SK-MEL-5 (cell line): ENCODE measurements at places on chromosomes 5 and 9.

GRCh38 chr9:124652615-124653393, 118.3 kb downstream of the NR6A1 start:
- peak; percentile 39 for DNase-seq

DNA sequence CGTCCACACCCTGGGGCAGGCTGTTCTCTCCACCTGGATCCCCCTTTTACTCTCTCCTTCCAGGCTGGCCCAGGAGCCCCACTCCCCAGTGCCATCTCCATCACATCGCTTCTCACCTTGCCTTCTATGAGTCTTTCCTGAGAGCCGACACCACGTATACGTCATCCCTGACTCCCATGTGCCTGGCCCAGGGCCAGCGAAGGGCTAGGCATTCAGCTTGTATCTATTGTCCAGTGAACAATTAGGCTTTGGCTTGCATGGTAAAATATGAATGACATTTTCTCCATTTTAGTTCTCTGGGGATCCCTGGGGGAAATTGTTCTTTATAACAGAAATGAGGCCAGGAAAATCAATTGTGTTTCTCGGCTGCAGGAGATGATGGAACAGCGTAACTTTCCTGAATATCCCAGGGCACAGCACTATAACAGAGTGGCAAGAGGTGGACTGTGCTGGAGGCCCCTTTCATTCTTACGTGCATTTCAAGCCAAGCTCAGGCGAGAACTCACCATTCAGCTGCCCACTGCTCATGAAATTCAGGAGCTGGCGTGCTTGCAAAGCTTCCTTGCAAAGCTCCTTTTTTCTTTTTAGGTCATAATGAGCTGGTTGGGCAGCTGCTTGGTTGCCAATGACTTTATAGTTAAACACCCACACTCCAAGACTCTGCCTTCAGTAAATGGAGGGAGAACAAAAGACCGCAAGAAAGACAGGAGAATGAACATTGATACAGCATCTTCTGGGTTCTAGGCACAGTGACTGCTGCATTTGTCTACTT, 37.7 kb downstream of the NSG2 start:
- DNase-seq, result no peak

GRCh38 chr5:56492812-56493211, 259.7 kb upstream of the ANKRD55 start:
- no peak for DNase-seq

DNA sequence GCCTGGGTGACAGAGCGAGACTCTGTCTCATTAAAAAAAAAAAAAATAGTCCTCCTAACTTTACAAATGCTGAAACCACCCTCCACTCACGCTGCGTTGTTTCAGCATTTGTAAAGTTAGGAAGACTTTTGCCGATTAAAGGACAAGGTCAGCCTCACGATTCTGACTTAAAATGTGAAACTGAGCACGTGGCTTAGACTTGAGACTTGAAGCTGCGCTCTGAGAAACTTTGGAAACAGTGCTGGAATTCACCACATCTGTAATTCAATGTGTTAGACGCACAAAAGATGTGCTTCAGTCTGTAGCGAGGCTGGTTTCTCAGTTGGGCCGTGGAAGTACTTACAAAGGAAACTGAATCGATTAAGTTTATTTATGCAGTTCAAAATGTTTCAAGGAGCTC, 25.0 kb upstream of the LAMC3 start:
- no peak for DNase-seq

- DNase-seq, result no peak
Measured at GRCh38 chr5:123444016-123444415, 20.8 kb upstream of the CEP120 start.

DNA sequence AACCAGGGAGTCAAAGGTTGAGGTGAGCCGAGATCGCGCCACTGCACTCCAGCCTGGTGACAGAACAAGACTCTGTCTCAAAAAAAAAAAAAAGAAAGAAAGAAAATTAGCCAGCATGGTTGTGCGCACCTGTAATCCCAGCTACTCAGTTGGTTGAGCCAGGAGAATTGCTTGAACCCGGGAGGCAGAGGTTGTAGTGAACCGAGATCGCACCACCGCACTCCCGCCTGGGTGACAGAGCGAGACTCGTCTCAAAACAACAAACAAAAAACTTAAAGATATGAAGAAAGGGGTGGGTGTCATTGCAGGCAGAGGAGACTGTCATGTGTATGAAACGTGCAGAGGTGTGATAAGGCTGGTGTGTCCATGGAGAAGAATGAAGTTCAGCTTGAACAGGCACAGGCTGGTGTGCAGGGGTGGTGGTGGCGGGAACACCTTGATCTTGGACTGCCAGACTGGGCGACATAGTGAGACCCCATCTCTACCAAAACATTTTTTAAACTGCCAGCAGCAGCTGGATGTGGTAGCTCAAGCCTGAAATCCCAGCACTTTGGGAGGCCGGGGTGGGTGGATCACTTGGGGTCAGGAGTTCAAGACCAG, 69.6 kb downstream of the UGCG start:
- DNase-seq, result no peak

DNA sequence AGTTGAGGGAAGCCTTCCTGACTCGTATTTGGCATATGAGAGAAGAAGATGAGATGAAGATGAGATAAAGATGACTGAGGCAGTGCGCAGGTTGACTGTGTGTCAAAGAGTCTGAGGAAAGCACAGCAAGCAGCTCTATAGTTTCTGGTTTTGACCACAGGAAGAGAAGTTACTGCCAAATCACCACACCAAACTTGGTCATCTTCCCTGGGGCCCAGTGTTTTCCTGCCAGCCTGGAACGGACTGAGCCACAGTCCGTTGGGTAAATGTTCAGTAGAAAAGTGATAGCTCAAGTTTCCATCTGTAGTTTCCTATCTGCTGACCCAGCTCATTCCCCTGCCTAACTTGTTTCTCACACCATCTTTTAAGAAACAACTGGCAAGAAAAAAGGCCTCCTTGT, 80.7 kb upstream of the ADAMTS19 start:
- DNase-seq, result no peak

DNA sequence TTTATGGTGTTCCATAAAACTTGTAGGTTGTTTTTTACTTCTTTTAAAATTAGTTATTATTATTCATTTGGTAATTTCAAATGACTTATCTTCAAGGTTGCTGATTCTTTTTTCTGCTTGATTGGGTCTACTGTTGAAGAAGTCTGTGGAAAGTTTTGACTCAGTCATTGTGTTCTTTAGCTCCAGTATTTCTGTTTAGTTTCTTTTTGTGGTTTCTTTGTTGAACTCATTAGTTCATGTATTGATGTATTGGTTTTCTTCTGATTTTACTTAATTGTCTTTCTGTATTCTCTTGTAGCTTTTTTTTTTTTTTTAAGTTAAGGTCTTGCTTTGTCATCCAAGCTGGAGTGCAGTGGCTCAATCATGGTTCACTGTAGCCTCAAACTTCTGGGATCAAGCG, 345.4 kb upstream of the MEF2C start:
- DNase-seq, result no peak

GRCh38 chr5:123099514-123100151, 10.6 kb downstream of the PRDM6 start:
- DNase-seq, result no peak

GRCh38 chr5:159324102-159324755, 6.1 kb downstream of the IL12B start:
- DNase-seq, result no peak

DNA sequence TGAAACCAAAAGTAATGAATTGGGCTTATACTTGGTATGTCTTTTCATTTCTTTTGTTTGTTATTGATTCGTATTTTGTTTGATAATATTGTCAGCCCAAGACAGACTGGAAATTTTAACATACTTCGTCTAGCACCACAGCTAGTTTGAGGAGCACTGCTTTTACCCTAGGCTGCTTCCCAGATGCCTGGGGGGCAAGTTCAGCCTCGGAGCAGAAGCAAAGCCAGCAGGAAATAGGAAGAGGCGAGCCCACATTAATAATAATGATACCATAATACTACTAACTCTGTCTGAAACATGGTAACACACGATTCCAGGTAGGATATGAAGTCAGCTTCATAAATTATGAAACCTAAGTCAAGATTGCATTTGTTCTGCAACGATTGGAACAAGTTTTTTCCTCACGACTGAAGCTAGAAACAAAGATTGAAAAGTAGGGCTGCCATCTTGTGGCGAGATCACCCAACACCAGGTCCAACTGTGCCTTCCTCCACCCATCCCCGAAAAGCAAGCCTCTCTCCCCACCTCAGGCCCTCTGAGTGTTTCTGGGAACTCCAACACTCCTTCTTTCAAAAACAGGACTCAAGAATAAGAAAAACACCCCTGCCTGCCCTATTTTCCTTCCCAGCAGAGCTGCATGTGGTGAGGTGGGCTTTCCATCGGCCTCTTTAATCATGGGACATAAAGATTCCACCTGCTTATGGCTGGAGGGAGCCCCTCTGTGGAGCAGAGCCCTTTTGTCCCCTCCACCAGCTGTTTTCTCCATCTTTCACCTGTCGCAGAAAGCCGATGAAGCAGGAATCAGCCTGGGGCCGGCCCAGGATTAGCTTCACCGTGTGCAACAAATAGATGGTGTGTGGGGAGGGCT, 236.4 kb downstream of the CAAP1 start:
- no peak for DNase-seq

GRCh38 chr5:41893074-41893851, 10.9 kb upstream of the RIMOC1 start:
- DNase-seq, result no peak

GRCh38 chr5:145237843-145238242, 597.3 kb downstream of the PRELID2 start:
- peak; percentile 78 for DNase-seq

GRCh38 chr5:147743012-147743411, 39.5 kb downstream of the JAKMIP2 start:
- DNase-seq, result no peak

DNA sequence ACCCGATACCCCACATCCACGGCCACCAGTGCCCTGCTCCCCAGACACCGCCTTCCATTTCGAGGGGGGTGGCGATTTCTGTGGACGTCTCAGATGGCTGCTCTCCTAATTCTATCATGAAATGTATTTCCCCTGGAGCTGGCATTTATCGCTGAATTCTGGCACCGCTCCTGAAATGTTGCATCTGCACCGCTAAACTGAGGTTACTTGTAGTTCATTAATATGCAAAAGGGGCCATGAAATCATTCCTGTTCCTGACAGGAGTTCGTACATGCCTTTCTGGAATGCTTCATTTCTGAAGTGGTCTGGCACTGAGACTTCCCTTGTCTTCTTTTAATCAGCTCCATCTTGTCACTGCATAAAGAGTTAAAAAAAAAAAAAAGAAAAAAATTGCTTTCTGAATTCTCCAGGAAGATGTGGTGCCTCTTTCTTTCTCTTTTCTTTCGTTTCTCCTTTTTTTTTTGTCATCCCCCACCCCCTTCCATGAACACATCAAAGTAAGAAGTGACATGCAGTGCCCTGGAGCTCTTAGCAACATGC, 97.7 kb upstream of the SMARCA2 start:
- no peak for DNase-seq

- DNase-seq, result no peak
Measured at GRCh38 chr9:75669721-75670120, 220.8 kb upstream of the PCSK5 start.

GRCh38 chr9:13128266-13128860, 151.1 kb downstream of the MPDZ start:
- no peak for DNase-seq

- peak; percentile 24 for DNase-seq
Measured at GRCh38 chr5:145925353-145925752, 11.0 kb upstream of the SH3RF2 start.

DNA sequence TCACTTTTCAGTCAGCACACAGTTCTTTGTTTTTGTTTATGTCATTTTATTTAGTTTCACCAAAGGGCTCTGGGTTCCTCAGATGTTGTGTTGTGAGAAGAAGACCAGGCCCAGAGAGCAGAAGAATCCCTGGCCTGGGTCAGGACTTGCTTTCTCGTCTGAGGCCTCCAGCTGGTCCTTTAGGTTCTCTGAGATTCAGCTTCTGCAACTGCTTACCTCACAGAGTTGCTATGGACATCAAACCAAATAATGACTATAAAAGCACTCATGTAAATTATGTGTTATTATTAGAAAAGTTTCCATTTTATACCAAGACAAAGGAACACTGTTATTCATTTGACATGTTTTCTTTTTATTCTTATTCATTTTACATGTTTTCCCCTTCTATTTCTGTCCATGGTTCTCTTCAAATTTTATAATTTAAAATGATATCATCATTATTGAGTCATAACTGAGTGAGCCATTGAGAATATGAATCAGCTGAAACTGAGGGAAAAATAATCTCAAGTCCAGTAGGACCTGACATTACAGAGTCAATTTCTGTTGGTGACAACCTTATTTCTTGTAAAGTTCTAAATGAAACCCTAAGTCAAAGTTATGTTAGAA, 44.0 kb upstream of the GLRX start:
- DNase-seq, result no peak

DNA sequence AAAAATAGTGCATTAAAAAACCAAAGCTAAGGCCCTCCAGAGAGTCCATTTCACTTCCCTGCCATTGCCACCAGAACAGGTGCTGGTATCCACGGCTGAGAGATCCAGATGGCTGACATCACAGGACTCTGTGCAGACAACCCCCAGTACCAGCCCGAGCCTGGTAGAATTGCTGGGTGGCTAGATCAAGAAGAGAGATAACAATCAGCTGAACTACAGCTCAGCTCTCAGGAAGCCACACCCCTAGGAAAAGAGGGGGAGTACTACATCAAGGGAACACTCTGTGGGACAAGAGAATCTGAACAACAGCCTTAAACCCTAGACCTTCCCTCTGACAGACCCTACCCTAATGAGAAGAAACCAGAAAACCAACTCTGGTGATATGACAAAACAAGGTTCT, 73.8 kb upstream of the SLIT3 start:
- no peak for DNase-seq

- DNase-seq, result no peak
Measured at GRCh38 chr9:101437806-101438232, 2.2 kb upstream of the ALDOB start.

- no peak for DNase-seq
Measured at GRCh38 chr5:51271261-51271660, 112.0 kb upstream of the ISL1 start.
